ENCODE measurements at places on chromosomes 1 and 21.
A peak's percentile ranks its signal among the peaks of the same experiment; 100 is the strongest.

DNA sequence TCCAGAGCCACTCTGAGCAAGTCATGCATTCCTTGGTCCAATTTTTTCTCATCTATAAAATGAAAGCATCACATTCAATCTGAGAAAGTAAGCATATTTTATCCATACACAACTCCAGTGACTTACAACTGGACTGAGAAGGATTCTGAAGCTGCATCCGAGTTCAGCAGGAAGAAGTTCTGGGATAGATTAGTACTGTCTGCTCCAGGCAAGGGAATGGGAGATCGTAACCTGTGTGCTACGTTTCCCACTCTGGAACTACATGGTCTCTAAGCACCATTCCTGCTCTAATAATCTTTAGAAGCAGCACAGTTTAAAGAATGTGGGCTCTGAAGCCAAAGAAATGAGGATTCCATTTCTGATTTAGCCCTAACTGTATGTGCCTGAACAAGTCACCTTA lies 79.4 kb downstream of the LACTBL1 start:
- DNase-seq: no peak

DNA sequence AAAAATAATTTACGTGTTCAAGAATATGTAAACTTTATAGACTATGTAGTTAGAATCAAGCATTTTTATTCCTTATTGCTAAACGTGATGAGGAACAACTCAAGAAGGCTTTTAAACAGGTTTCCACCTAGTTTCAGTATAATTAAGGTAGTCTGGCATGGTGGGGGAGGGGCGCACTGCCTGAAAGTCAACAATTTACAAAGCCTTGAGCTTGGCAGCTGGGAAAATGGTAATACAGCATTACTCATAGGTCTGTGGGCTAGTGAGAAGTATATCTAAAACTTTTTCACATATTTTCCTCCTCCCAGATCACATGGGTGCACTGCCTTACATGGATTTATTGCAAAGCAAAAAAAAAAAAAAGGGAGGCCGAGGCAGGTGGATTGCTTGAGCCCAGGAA lies 75.2 kb downstream of the EVI5 start:
- DNase-seq: no peak

DNA sequence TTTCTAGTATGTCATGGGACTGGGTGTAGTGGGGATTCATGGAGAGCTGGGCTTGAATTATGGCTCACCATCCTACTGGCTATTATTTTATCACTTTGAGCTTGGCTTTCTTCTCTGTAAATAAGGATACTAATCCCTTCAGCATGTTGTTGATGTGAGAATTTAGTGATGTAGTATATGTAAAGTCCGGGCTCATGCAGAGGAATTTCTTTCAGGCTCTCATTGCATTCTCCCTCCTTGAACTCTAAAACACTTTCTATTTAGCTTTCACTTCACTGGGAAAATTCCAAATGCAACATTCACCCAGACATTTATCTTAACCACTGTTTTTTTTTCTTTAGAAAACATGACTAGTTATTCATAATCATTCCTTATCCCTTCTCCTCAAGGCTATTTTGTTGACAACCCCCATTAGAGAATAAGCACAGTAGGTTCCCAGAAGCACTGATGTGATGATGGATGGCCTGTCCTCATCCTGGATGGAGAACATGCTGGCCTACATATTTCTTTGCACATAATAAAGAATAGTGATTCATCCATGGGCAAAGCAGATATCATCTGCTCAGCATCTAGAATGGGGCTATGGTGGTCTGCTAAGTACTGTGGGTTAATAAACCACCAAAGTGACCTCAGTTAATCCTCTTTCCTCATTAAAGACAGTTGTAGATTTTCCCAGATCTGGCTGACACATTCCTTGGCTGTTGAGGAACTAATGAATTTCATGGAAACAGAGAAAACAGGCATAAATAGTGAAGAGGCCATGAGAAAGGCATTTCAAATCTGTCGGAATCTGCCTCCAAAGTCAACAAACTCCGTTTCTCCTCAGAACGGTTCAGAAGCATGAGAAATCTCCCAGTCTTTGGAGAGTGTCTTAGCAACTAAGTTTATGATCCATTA lies 68.0 kb upstream of the CYP2J2 start:
- no peak for DNase-seq

DNA sequence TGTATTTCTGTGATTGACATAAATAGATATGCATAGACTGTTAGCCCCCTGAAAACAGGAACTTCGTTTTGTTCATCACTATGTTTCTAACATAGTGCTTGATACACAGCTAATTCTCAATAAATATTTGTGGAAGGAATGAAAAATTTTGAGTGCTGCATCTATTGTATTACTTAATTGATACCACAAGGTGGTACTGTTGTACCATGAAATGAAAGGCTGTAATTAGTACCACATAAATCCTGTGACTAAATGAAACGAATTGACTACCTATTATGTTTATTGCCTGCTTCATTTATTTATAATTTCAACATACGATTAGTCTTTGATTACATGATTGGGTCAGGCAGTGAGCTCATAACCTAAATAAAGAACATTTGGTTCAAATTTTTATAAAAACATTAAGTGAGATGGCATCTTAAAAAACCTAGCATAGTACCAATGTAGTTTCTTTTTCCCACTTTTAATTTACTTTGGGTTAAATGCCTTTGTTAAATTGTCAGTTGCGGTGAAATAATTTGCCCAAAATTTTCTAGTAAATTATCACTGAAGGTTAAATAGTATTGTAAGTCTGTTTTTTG lies 15.0 kb upstream of the TGFB2 start:
- DNase-seq: no peak

GRCh38 chr1:29820401-29820800 lies 584.1 kb downstream of the PTPRU start:
- DNase-seq: no peak

GRCh38 chr1:76474922-76475321 lies 392.4 kb upstream of the ST6GALNAC5 start:
- DNase-seq: no peak

DNA sequence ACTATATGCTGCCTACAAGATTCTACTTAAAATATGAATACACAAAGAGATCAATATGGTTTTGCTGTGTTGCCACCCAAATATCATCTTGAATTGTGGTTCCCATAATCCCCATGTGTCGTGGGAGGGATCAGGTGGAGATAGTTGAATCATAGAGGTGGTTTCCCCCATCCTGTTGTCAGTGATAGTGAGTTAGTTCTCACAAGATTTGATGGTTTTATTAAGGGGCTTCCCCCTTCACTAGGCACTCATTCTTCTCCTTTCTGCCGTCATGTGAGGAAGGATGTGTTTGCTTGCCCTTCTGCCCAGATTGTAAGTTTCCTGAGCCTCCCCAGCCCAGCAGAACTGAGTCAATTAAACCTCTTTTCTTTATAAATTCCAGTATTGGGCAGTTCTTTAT lies 654.4 kb upstream of the NR5A2 start:
- no peak for DNase-seq

GRCh38 chr21:41121785-41122415 lies 46.1 kb upstream of the BACE2 start:
- peak; percentile 72 for DNase-seq

DNA sequence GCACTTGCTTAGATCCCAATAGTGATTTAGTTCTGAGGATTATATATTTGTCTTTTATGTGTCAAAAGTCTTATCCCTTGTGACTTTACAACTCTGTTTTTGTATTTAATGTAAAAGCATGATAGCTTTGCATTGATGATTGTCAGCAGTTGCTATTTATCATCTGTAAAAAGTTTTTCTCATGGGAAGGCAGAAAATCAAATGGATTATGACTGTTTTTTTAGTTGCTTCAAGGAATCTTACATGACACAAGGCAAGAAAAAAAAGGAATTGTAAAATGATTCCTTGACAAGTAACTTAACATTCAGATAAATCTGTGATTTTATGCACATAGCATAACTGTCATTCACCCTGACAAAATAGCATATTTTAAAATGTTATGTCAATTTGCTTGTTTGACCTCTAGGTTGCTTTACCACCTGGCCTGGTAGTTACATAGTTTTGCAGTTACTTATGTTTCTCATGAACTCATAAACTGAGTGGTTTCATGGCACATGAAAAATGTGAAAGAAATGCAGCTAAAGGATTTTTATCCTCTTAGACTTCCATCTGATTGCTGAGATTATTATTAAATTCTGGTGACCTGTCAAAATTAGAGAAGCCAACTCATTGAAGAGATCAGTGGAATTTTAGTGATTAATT lies 622.6 kb downstream of the ADGRL2 start:
- no peak for DNase-seq

- no peak for DNase-seq
Observed at GRCh38 chr21:34543017-34543416, 31.0 kb upstream of the KCNE1 start.

- no peak for DNase-seq
Observed at GRCh38 chr1:177620636-177621190, 349.1 kb downstream of the SEC16B start.

- DNase-seq: no peak
Observed at GRCh38 chr1:202892501-202892900, 3.6 kb upstream of the RABIF start.

DNA sequence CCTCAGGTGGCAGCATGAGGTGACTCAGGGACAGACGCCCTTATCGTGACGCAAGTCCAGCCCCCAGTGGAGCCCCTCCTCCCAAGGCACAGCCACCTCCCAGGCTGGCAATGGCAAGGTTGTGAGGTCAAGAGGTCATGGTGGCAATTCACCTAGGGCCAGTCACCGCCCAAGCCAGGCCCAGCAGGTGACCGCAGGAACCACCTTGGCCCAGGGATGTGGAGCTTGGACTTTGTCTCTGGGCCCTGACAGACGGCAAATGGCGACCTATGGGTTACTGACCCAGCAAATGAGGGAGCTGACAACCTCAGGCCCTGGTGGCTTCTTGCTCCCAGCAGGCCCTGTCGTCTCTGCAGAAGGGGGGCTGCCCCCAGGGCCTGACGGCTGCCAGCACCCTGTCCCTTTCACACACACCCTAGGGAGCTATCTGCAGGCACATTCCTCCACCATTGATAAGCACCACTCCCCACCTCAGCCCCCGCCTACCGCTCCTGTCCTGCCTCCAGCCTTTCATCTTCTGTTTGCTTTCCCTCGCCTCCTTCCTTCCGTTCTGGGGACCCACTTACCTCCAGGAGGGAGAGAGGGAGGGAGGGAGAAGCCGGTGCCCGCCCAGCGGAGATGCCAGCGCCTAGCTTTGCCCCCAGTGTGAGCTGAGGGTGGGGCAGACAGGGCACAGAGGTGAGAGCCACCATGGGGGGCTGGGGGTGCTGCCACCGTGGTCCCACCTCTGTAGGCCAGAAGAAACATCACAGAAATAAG lies 12.1 kb downstream of the EPHA2 start:
- DNase-seq: no peak

DNA sequence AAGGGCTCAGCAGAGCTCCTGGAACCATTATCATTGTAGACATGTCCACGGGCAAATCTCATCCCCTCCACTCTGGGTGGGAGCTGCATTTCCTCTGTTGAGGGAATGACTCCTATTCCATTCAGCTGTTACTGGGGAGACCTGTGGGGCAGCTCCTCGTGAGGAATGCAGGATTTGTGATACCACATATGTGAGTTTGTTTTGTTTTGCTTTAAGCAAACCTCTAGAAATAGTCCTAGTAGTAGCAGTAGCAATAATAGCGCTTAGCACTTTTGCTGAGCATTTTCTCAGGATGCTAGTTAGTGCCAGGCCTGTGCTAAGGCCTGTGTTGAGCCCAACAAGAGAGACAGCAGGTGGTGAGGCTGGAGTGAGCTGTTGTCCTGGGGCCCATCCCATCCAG lies 10.8 kb downstream of the OLIG1 start:
- DNase-seq: no peak

- no peak for DNase-seq
Observed at GRCh38 chr21:36699546-36700294, 805 bp downstream of the SIM2 start.

DNA sequence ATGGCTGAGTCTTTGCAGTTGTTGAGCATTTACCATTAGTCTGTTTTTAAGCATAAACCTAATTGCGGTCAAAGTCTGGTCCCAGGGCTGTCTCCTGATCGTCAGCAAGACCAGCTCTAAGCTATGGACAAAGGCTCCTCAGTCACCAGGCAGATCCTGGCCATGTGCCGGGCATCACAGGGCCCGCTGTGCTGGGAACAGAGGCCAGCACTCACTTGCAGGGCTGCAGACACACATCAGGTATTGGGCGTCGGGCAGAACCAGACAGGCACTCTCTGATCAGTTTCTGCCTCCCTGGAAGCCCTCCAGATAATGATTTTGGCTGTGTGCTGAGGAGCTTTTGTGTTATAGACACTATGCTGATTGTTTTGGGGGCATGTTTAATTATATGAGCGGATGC lies 26.6 kb downstream of the TMEM51 start:
- DNase-seq: no peak

DNA sequence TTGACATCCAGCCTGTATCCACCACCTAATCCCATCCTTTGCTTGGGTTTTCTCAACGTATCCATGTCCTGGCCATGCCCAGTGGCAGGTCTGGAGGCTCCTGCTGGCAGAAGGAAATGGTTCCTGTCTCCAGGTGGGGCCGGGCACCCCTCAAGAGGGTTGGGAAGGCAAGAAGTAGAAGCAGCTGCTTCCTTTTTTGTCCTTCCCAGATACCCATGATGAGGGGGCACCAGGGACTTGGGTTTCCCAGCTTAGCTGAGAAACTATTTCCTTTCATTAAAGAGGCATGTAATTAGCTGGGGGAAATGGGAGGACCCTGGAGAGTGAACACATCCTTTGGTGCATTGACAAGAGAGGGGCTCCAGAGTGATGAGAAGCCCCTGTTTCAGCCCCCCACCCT lies 21.1 kb upstream of the SLC45A3 start:
- DNase-seq: no peak

- no peak for DNase-seq
Observed at GRCh38 chr21:43758111-43758641, 17.9 kb downstream of the CSTB start.

DNA sequence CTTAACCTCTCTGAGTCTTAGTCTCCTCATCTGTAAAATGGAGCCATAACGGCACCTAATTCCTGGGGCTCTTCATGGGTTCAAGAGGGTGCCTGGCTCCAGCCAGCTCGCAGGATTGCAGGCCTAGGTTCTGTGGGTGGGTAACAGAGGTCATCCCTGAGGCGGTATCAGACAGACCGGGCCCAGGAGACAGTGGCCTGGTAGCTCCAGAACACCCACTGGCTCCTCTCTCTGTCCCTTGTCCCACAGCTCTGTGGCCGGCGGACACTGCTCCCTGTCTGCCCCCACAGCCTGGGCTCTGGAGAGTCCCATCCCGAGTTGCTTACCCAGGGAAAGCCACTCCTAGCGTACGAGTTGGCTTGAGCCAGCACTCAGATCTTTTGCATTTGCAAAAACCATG lies 150.3 kb downstream of the PEX14 start:
- DNase-seq: no peak

GRCh38 chr1:247112479-247112781 lies 8.3 kb upstream of the ZNF669 start:
- no peak for DNase-seq

- no peak for DNase-seq
Observed at GRCh38 chr1:182484531-182485257, 34.7 kb downstream of the RGSL1 start.
